ENCODE measurements at places on chromosomes 11 and 22.

DNA sequence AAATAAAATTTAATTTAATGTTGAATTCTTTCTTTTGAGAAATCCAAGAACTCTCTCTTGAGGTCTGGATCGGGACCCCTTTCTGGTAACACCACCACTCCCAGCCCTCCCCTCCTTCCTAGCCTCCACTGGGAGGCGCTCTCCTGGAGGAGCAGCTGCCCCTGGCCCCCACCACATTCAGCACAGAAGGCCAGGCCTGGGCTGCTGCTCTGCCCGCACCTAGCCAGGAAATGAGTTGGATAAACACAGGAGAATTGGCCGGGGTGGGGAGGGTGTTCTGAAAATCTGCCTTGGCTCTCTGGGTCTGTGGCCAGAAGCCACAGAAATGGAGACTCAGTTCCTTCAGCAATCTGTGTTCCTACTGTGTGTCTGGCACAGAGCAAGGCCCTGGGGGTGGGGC is 31.2 kb downstream of the C22orf42 start:
- no peak for DNase-seq

GRCh38 chr11:71198141-71198822 is 54.1 kb downstream of the SHANK2 start:
- DNase-seq, result no peak

DNA sequence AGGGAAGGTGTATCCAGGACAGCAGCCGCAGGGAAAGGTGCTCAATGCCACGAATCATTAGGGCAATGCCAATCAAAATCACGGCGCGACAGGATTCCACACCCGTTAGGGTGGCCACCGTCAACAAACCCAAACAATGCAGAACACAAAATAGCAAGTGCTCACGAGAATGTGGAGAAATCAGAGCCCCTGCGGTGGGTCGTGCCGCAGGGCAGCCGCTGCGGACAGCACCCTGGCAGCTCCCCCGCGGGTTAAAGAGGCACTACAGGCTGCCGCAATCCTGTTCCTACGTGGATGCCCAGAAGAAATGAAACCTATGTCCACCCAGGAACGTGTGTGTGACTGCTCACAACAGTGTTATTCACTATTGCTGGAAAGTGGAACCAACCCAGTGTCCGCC is 17.1 kb upstream of the TH start:
- DNase-seq, result no peak

- DNase-seq, result no peak
These were observed 8.3 kb upstream of the KIAA0930 start for GRCh38 chr22:45248832-45249561.

- no peak for DNase-seq
These were observed 25.3 kb upstream of the GRAMD4 start for GRCh38 chr22:46594947-46595298.

DNA sequence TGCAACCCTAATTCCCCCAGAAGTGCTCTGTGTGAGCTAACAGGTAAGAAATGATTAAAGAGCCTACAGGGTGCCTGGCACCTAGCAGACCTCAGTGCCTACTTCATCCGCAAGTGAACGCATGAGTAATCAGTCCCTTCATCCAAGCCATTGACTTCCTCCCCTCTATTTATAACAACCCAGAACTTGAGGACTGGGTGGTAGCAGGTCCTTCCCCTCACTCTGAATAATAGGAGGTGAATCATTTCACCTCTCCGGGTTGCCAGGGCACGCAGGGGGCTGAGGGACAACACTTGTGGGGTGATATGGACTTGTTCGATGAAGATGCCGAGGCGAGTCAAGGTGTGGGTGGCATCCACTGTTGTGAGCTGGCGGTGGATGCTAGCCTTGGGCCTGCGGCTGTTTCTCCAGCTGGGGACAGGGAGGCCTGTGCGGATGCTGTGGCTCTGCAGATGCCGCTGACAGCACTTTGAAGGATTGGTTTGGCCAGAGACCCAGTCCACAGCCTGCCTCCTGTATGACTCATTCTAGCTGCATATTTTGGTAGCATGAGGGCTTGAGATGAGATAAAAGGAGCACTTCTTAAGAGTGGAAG is 11.7 kb upstream of the SORL1-AS1 start:
- peak; percentile 74 for DNase-seq

DNA sequence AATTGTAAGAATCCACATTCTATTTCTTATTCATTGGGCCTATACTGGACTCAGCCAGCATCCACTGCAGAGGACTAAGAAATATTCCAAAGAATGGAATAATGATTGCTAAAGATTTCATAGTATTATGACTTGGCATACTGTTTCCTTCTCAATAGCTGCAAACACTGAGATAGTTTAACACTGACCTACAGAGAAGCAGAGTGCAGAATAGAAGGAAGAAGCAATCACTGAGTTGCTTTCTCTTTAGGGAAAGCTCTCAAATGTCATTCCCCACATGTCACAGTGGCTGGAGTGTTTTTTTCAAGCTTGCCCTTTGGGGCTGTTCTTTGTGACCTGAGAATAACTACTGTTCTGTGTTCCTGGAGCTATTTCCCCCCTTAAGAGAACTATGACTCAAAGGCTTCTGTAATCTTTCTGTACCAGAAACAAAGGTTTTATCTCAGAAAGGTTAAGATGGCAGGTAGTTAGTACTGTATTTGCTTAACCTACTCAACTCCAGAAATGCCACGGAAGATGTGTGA is 243.6 kb upstream of the LUZP2 start:
- DNase-seq, result no peak

GRCh38 chr22:19582033-19582693 is 58.0 kb upstream of the CLDN5 start:
- DNase-seq, result no peak

GRCh38 chr11:111936040-111936540 is 1.1 kb upstream of the DIXDC1 start:
- DNase-seq, result no peak

- no peak for DNase-seq
These were observed 9.8 kb upstream of the SEC14L6 start for GRCh38 chr22:30556388-30556787.

DNA sequence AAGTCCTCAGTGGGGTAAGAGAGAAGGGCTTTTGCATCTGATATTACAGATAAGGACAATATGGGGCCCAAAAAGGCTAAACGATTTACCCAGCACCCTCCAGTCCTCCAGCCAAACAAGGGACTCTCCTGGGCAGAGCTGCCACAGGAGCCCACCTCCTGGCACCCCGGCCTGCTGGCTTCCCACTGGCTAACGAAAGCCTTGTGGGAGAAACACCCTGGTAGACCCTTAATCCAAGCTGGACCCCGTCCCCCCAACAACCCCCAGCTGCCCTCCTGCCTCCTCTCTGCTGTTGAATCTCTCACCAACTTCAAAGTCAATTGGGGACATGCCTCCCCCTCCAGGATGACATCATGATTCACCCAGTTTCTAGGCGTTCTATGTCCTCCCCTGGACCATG is 10.8 kb downstream of the C1QTNF6 start:
- DNase-seq, result no peak

- no peak for DNase-seq
These were observed 25.7 kb downstream of the FEZ1 start for GRCh38 chr11:125470355-125470754.

DNA sequence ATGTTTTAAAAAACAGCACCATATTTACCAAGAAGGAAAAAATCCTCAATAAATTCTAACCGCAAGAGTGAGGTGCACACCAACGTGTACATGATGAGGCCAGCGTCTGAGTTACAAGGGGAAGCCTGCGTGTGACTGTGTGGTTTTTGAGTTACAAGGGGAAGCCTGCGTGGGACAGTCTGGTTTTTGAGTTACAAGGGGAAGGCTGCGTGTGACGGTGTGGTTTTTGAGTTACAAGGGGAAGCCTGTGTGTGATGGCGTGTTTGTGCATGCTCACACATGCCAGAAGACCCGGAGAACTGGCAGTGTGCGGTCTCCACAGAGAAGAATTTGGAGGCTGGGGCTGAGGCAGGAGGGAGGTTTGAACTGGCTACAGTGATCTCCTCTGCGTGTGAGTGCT is 1376.4 kb downstream of the TBC1D22A start:
- DNase-seq, result no peak

- DNase-seq, result no peak
These were observed 64.6 kb downstream of the MYEOV start for GRCh38 chr11:69358398-69359020.

- DNase-seq, result peak; percentile 2
These were observed 19.3 kb downstream of the EIF3F start for GRCh38 chr11:8006349-8006977.

DNA sequence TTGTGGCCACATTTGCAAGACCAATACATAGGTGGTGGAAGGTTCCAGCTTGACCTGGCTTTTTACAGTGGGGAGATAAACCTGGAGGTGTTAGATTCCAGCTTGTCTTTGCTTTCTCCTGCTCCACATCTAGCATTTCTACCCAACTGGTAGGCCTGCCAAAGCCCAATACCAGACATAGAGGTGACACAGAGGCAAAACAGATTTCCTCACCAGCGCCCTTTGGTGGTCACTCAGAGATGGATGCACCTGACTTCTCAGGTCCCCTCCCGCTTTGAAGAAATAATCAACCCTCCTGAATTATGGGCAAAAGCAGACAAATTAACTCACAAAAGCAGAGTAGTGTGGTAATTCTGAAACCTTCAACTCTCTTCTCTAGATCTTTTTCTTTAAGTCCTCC is 1356.2 kb downstream of the FAM181B start:
- no peak for DNase-seq

- no peak for DNase-seq
These were observed 61.6 kb downstream of the TIMP3 start for GRCh38 chr22:32862936-32863661.

GRCh38 chr11:23164022-23164421 is 303.7 kb upstream of the CCDC179 start:
- no peak for DNase-seq

GRCh38 chr11:10581481-10582019 is 13.1 kb upstream of the LYVE1 start:
- no peak for DNase-seq

DNA sequence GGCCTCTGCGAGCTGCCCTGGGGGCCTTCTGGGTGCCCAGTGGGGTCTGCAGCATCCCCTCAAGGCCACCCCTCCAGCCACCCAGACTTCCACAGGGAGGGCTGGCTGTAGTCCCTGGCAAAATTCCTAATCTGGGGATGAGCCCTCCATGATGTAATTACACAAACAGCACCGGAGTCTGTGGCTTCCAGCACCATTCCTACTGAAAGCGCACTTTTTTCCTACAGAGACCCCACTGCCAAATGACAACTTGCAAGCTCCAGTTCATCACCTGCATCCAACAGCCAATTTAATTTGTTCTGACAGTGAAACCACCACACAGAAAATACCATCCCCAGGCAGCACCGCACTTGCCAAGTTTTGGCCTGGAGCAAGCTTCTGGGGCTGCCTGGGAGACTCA is 70.4 kb downstream of the TRMU start:
- no peak for DNase-seq

- no peak for DNase-seq
These were observed 55.2 kb upstream of the BARX2 start for GRCh38 chr11:129320494-129320893.

GRCh38 chr11:7571640-7572000 is 57.8 kb downstream of the PPFIBP2 start:
- DNase-seq, result no peak

- no peak for DNase-seq
These were observed 4.0 kb downstream of the MYO18B start for GRCh38 chr22:25746012-25746373.

Data from activated CD8-positive, alpha-beta memory T cell treated with anti-CD3 and anti-CD28 coated beads for 48 hours (primary cell).